Stimulated activated CD8-positive, alpha-beta memory T cell treated with anti-CD3 and anti-CD28 coated beads, Interleukin-12 subunit alpha, Interleukin-12 subunit beta, amount 100 ng/mL, for 1 hour (primary cell): ENCODE measurements at places on chromosomes 6 and 20.

GRCh38 chr6:137351890-137352289 is 132.7 kb upstream of the IFNGR1 start:
- no peak for DNase-seq

DNA sequence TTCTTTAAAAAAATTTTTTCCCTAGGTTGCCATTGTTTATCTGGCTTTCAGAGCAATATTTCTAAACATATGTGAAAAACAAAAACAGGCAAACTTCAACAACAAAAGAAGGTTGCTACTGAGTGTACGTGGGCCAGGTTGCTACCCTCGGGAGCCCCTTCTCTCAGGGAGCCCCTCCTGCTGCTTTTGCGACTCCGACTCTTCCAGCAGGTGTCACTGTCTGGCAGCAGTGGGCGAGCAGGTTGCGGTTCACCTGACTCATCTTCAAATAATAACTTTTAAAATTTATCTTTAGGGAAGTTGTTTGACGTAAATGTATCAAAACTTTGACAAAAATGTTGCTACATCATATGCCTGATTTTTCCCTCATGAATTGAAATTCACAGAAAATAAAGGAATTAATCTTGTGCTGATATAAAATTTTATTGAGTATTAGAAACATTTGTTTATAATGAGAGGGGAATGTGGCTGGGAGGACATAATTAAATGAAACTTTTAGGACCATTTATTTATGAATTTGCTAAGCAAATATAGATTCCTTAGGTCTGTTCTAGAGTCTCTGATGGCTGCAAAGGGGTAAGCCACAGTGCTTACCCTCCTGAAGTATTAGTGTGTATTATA is 138.8 kb downstream of the HIVEP1 start:
- DNase-seq = no peak

GRCh38 chr6:3868544-3868943 is 19.4 kb downstream of the FAM50B start:
- DNase-seq = no peak

DNA sequence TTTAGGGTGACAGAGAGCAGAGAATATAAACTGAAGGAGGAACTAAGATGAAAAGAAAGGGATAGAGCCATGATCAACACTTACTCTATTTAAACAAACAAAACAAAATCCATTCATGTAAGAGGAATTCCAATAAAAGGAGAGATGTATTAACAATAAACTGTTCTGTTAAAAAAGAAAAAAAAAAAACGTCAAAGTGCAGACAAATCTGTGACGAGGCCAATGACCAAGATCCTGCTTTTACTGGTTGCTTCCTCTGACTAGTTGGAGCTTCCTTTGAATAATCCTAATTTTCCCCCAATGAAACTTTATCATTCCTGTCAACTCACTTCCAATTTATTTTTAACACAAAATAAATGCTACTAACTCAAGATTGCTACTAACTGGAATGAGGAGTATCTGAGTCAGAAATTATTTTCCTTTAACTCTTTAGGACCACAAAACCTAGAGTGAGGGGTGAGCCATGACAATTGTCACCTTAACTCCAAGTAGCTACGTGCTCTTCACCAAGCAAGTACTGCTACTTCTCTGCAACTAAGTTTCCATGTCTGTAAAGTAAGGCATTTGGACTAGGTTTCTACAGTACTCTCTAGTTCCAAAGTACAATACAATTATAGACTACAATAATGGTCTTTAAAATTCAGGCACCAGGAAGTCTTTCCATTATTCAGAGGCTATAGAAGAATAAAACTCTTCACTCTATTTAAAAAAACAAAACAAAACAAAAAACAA is 152.0 kb downstream of the PTPRK start:
- no peak for DNase-seq

DNA sequence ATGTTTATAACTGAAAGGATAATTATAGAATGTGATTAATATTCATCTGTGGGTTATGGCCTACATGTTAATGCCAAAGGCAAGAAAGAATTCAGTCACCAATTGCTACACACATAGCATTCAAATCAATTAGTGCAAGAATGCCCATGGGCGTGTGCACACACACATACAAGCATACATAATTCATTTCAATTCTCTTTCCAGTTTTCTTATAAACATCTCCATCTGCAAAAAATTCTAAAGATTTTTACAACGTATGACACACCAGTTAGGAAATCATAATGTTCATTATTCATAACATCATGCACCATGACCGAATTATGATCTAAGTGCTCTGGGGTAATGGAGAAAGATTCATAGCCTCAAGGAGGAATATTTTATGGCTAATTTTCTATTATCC is 111.0 kb upstream of the ADTRP start:
- no peak for DNase-seq

- no peak for DNase-seq
Observed at GRCh38 chr20:10469599-10469998, 34.5 kb downstream of the SLX4IP start.

DNA sequence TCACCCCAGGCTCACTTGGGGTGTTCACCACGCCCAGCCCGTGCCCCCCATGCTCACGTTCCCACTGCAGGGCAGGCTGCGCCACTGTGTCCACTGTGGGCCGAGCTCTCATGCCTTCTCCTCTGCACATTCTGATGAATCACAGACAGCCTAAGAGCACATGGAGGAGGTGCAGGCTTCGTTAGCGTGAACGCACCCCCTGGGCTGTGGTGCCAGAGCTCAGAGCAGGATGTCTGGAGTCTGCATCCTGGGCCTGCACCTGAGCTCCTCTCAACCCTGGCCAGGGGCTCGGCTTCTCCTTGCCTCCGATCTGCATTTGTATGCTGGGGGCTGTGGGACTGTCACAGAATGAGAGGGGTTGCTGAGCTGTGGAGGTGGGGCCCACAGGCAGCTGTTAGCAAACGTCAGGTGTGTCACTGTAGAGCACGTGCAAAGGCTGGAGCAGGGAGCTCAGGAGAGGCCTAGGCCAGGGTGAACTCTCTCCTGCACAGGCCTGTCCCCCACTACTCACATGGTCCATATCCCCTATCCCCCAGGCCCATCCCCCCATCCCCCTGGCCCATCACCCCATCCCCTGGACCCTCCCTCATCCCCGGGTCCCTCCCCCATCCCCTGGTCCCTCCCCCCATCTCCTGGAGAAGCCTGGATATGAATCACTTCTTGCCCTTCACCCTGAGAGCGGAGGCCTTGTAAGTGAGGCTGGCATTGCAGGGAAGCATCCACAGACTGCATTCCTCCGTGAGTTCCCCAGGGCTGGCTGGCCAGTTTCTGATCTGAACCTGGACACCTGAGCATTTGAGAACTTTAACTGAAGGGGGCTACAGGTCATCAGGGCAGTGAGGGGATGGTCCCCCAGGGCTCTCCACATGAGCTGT is 309.5 kb downstream of the TAF4 start:
- DNase-seq = no peak

- no peak for DNase-seq
Observed at GRCh38 chr6:56101141-56101553, 146.2 kb downstream of the COL21A1 start.

GRCh38 chr6:72861935-72862432 is 240.1 kb downstream of the KCNQ5 start:
- DNase-seq = no peak

GRCh38 chr20:17061715-17062114 is 165.1 kb upstream of the PCSK2 start:
- no peak for DNase-seq

- DNase-seq = no peak
Observed at GRCh38 chr6:24245275-24245674, 112.6 kb downstream of the DCDC2 start.

GRCh38 chr20:1429143-1429728 is 36.4 kb upstream of the FKBP1A start:
- DNase-seq = no peak

DNA sequence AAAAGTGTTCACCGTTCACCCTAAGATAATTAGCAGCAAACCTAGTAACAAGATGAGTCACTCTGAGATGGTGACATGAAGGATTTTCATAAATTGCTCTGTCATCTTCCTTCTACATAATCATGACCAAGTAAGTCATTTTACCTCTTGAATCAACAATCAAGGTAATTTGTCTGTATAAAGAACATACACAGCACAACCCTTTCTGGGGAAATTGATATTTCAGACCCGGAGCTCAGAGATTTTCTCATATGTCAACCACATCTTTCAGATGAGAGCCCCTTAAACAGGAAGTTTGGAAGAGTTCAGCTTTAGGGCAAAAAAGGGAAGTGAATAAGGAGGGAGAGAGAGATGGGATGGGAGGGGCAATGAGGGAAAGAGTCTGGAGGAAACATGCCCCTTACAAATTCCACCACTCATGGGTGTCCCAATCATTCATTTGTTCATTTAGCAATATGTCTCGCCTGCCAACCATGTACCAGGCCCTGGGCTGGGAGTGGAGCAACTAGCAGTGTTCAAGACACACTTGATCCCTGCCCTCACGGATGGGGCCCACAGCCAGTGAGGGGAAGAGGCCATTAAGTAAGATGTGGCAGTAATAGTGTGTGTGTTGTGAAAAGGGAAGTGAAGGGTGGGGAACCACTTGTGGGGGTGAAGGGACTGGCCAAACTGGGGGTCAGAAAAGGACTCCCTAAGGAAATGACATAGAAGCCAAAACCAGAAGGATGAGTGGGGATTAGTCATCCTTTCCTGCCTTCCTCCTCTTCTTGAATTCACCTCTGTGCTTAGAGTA is 190.9 kb downstream of the MAFB start:
- no peak for DNase-seq

- DNase-seq = no peak
Observed at GRCh38 chr20:21719592-21720214, 14.2 kb downstream of the PAX1 start.

- no peak for DNase-seq
Observed at GRCh38 chr20:34452281-34452982, 63.8 kb upstream of the DYNLRB1 start.

GRCh38 chr6:54194067-54194466 is 82.8 kb downstream of the MLIP start:
- no peak for DNase-seq

GRCh38 chr6:32045811-32046449 is 7.7 kb downstream of the CYP21A2 start:
- no peak for DNase-seq

DNA sequence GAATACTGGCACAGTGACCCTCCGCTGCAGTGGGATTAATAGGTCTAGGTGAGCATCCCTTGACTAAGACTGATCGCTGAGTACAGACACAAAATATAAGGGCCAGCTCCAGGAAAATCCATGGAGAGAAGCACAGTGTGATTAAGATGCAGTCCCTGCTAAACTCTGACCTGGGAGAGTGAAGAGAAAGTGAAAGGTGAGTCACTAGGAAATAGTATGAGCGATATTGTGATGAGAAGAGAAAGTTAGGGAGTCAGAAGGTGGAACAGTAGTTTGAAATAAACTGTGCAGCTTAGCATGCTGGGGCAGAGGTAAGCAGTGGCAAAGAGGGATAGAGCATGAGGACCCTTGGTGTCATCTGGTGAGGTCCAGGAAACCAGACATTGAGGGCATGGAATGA is 278.6 kb upstream of the MAP3K7 start:
- no peak for DNase-seq

DNA sequence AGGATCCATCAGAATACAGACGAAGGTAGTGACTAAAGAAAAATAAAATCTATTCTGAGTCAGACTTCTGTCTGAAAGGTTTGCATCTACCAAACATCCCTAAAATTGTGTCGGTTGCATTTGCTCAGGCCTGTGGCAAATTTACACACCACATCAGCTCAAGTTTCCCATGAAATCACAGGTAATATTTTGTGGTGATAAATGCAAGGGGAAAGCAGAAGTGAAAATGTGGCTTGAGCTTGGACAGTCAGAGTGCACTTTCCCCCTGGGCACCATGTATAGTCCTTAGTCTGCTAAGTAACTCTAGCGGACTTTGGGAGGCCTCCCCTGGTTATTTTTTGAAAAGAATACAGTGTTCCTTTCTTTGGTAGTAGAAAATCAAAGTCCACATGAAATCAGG is 159.1 kb downstream of the PKHD1 start:
- no peak for DNase-seq

- no peak for DNase-seq
Observed at GRCh38 chr20:39181490-39181889, 219.3 kb downstream of the DHX35 start.
